ENCODE measurements at places on chromosomes 1 and 21.
A peak's percentile ranks its signal among the peaks of the same experiment; 100 is the strongest.

GRCh38 chr1:18473195-18473815, 7.4 kb upstream of the KLHDC7A start:
- DNase-seq, result no peak

- no peak for DNase-seq
Measured at GRCh38 chr1:81505831-81506230, 294.9 kb upstream of the ADGRL2 start.

GRCh38 chr21:15616864-15617574, 112.8 kb upstream of the USP25 start:
- peak; percentile 67 for DNase-seq

DNA sequence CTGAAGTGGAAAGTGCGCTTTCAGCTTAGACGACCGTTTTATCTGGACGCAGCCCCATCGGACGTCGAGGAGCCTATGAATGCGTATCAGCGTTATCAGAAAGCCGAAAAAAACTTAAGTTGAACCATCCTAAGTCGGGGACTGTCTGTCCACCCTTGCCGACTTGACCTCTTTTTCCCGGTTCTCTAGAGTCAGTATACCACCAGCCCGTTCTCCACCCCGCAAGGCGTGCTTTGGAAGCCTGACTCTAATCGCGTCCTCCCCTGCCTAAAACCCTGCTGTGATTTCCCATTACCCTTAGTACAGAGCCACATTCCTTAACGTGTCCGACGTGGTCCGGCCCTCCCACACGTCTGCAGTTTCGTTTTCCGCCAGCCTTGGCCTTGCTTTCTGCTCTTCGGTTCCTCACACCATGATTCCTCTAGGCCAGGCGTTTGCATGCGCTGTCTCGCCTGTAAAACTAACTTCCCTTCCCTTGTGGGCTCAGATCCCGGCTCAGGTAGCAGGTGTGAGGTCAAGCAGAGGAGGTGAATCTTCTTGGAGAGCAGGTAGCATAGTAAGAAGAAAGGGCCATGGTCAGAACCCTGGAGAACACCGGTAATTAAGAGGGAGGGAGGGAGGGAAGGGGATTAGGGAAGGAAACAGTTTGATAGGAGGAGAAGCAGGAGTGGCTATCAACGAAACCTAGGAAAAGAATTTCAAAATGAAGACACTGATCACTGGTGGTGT, 865 bp downstream of the ADPRS start:
- no peak for DNase-seq

DNA sequence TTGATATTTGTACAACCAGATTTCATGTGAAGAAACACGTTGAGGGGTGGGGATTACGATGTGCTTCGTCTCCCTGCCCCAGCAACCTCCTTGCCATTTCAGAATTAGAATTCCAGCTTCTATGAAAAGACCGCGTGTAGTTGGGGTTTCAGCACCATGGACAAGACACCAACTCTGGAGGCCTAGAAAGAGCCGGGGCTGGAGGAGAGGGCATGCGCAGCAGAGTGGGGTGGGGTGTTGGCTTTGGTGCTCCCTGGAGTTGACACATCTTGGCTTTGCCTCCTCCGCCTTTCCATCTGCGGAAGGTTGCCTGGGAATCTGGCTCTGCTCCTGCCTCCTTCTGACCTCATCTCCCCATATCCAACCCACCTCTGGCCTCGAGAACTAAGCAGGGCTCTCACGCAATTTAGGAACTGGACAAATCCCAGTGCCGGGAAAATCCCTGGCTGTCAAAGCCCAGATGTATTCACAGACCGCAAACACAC, 11.8 kb downstream of the HTR6 start:
- peak; percentile 65 for DNase-seq

GRCh38 chr1:32775640-32776337, 41.4 kb downstream of the YARS1 start:
- DNase-seq, result no peak

DNA sequence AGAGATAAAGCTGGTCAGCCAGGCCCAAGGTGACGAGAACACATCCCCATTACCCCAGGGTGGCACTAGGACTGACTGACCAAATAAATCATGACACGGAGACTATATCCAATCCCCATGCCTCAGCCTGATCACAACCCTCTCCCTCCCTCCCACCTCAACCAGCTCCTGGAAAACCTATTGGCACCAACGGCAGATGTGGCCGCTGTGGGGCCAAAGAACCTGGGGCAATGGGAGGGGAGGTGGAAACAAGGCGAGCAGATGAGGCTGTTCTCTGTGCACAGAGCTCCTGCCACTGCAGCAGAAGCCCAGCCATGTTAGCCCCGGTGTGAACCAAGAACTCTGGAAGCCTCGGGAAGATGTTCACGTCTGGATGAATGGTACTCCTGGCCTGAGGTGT, 77.6 kb downstream of the CD247 start:
- DNase-seq, result no peak

- DNase-seq, result no peak
Measured at GRCh38 chr1:155009742-155010141, 7.1 kb downstream of the ZBTB7B start.

DNA sequence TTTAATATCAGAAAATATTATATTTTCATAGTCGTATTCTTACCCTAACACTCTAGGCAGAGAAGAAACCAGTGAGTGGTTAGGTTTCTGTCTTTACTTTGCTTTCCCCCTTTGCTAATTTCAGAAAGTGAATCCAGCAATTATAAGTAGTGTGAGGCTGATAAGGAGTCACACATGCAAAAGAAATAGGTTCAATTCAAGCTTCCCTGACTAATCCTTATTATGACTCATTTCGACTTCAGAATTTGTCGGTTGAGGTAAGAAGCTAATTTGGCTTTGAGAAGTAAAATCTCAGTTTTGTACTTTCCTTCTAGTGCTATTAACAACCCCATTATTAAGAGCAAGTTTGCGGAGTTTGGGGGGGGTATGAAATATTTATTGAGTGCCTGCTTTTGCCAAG, 22.4 kb downstream of the ESRRG start:
- peak; percentile 26 for DNase-seq

DNA sequence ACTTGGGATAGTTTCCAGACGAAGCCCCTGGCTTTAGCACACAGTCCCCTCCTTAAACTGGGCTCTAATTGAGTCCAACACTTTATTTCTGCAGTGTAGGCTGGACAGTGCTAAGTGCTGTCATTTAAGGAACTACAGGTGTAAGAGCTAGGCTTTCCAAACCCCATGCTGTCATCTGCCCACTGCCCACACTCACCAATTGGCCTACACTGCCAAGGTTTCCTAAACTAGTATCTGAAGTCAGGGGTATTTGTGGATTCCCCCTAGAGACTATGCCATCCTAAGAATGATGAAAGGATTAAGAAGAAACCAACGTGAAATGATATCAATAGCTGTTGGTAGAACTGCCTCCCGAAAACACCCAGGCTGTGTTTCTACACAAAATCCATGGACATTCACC, 160.9 kb downstream of the TBX15 start:
- no peak for DNase-seq

GRCh38 chr1:232965912-232966217, 15.5 kb downstream of the NTPCR start:
- DNase-seq, result no peak

GRCh38 chr1:153742411-153743142, 14.7 kb downstream of the INTS3 start:
- DNase-seq, result no peak

DNA sequence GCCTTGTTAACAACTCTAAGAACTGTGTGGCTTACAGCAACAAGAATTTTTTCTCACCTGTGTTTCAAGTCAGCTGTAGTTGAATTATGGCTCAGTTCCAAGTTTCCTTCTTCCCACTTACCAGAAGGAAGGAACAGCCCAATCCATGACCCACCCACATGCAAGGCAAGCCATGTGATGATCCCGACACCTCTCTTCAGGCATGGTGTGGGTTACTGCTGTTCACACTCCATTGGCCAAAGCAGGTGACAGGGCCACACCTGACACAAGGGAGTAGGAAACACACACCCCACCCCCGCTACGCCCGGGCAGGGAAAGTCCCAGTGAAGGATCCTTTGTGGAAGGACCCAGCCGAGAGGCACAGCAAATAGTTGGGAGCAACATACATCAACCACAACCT, 36.3 kb downstream of the KCNJ15 start:
- no peak for DNase-seq

DNA sequence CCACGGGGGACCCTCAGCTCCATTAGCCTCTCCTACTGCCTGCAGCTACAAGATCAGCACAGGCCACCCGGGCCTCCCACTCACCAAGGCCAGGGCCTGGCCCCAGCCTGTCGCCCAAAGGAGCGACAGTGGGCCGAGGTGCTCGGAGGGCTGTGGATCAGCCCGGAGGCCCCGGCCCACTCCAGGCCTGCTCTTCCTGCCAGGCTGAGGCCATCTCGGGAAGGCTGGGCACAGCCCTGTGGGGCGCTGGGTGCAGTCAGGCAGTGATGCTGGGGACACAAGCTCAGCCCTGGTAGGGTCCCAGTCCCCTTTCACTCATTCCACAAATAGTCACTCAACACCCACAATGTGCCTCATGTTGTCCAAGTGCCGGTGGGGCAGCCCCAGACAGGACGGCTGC, 58.8 kb downstream of the CASZ1 start:
- DNase-seq, result no peak

- no peak for DNase-seq
Measured at GRCh38 chr21:21457077-21457476, 458.9 kb downstream of the NCAM2 start.

GRCh38 chr1:26852701-26853100, 10.2 kb upstream of the SFN start:
- no peak for DNase-seq

- no peak for DNase-seq
Measured at GRCh38 chr1:204836856-204837255, 33.8 kb upstream of the NFASC start.

Measured in putamen (tissue), 1 donor.